Panc1 (cell line): ENCODE measurements at places on chromosomes 1 and 21. TPM values are rescaled to one million over a fixed set of nuclear protein-coding genes. Genes with fewer than 3 reads are reported as not detected.

The TENT5C gene
- total RNA-seq, result 8.9 TPM

The PALMD gene
- 0.05 TPM for total RNA-seq

The FCAMR gene
- not detected for total RNA-seq

The SHCBP1L gene
- total RNA-seq, result not detected

The ARHGEF16 gene
- total RNA-seq, result 10.1 TPM

The MROH7 gene
- not detected for total RNA-seq

The IQCC gene
- total RNA-seq, result 4.4 TPM

The ZFP69B gene
- total RNA-seq, result 11.6 TPM

The TMCC2 gene
- total RNA-seq, result 3.1 TPM

The ZNF593OS gene
- not detected for total RNA-seq

The SELENBP1 gene
- total RNA-seq, result 5.9 TPM

The ARHGEF10L gene
- total RNA-seq, result 5.9 TPM

The RAB3B gene
- total RNA-seq, result 1.2 TPM

The ZNF678 gene
- 8.0 TPM for total RNA-seq

The TMPRSS2 gene
- 111 TPM for total RNA-seq

The CD5L gene
- not detected for total RNA-seq

The CELA3B gene
- 3.4 TPM for total RNA-seq

The MX2 gene
- 56.7 TPM for total RNA-seq

The RNF186 gene
- not detected for total RNA-seq

The COL9A2 gene
- 2.9 TPM for total RNA-seq

The MYBPHL gene
- total RNA-seq, result not detected

The ZBTB8A gene
- total RNA-seq, result 6.5 TPM

The VANGL2 gene
- total RNA-seq, result 0.10 TPM

The SMIM11 gene
- 17.1 TPM for total RNA-seq

The GLMN gene
- 10.4 TPM for total RNA-seq

The FBLIM1 gene
- total RNA-seq, result 4.3 TPM

The SLC45A1 gene
- 11.3 TPM for total RNA-seq

The ITLN1 gene
- not detected for total RNA-seq
